Stimulated activated CD4-positive, alpha-beta T cell treated with anti-CD3 and anti-CD28 coated beads, Interleukin-1b, Interleukin-23, amount 100 ng/mL, for 1 hour (primary cell): ENCODE measurements at places on chromosomes 5 and 9.

GRCh38 chr5:15544039-15544438, 44.1 kb downstream of the FBXL7 start:
- DNase-seq = no peak

DNA sequence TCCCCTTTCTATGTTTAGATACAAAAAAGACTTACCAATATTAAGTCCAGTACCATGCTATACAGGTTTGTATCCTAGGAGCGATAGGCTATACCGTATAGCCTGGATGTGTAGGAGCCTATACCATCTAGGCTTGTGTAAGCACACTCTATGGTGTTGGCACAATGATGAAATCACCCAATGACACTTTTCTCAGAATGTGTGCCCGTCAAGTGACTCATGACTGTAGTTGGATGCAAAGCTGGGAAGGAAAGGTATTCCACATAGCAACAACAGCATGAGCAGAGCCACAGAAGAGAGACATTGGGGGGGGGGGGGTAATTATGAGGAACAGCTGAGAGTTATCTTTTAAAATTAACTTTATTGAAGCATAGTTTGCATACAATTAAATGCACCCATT, 63.2 kb downstream of the TTLL11 start:
- DNase-seq = no peak

DNA sequence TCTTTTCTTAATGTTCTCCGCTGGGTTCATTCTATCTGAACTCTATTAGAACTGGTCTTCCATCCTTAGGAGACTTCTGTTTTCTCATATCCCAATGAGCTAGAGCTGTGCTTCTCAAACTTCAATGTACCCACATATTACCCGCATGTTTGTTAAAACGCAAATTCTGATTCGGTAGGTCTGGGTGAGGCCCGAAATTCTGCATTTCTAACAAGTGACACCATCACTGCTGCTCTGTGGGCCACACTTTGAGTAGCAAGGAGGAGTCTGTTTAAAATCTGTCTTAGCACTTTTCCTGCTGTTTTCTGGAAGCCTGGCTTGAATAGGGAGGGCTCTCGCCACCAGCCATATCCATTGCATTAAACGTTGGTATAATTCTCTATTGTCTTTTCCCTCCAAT, 151.9 kb upstream of the CLINT1 start:
- no peak for DNase-seq

DNA sequence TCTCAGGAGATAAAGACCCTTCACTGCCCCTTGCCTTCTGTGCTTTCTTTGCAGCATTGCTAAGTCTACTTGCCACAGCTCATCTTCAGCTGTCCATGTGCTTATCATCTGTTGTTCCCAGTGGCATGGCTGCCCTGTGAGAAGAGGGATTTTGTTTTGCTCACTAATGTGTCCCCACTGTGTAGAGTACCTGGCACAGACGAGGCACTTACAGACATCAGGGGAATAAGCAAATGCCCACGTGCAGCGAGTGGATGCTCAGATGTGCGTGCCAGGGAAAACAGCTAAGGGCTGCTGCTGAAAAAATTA, 31.0 kb downstream of the DAP start:
- DNase-seq = no peak

DNA sequence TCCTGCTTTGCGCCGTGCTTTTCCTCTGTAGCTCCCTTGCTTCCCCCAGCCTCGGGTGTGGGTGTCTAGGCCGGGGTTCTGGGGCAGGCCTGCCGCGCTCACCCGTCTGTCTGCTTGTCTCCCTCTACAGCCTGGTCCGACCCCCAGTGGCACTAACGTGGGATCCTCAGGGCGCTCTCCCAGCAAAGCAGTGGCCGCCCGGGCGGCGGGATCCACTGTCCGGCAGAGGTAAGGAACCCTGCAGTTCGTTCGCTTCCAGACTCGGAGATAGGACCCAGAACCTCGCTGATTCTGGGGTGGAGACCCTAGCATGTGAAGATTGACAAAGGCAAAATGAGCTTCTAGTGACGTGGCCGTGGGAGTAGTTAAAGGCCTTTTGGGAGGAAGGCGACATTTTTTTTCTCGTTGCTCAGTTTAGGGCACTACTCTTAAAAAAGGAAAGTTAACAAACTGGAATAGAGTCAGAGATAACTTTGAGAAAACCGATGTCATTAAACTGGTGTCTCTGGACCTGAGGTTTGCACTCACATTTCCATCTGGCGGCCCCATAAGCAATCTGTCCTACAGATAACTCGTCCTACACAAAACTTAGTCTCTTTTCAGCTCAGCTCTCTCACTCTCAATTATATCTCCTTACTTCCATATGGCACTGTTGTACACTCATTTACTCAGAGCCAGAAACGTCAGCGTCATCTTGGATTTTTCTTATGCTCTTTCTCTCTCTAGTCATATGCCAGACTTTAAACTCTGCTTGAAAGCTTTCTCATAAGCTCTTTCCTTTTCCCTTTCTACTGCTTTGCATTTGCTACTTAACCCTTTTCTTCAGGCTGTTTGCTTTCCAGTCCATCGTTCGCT, 561 bp downstream of the SEC61B start:
- no peak for DNase-seq

GRCh38 chr9:7172154-7173115, 414.7 kb downstream of the KDM4C start:
- no peak for DNase-seq

DNA sequence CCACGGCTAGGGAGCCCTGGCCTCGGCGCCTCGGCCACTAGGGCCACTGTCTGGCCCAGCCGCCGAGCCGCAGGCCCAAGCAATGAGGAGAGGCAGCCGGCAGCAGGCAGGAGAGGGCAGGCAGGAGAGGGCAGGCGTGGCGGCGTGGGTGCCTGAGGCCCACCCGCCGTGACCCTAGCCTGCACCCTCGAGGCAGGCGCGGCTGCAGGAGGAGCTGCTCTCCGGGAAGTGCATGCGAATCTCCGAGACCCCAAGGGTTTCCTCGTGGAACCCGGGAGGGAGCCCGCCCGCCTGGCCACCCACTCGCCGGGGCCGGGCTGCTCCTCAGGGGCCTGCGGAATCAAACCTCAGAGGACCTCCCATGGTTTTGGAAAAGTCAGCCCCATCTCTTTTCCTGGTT, 9.3 kb downstream of the GRIN1 start:
- DNase-seq = no peak

DNA sequence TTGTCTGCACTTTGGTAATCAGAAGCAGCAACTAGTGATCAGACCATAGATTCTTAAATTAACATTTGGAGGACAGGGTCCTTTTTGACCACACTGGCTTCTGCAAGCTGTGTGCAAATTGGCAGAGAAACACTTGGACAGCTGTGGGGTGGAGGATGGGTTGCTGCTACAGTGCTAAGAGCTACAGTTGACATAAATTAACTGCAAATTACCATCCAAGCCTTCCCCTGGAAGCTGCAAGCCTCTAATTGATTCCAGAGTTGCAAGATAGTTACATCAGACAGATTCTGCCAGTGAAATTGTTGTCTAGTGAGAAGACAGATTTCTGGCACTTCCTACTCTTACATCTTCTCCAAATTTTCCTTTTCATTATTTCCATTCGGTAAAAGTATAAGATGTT, 517.7 kb downstream of the DIRAS2 start:
- DNase-seq = no peak

DNA sequence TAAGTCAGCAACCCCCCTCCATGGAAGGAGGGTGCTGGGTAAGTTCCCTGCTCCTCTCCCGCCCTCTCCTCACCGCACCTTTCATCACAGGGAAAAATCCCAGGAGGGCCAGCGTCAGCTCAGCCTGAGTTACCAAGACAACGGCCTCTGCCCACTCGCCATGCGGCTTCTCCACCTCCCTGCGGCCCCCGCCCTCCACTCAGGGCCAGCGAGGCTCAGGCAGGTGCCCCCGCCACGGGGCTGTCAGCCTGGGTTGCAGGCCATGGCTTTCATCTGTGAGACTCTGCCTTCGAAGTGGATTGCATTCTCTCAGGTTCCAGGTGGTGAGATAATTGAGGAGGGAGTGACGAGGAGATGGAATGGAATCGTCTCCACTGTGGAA, 27.2 kb upstream of the LAMC3 start:
- DNase-seq = no peak

DNA sequence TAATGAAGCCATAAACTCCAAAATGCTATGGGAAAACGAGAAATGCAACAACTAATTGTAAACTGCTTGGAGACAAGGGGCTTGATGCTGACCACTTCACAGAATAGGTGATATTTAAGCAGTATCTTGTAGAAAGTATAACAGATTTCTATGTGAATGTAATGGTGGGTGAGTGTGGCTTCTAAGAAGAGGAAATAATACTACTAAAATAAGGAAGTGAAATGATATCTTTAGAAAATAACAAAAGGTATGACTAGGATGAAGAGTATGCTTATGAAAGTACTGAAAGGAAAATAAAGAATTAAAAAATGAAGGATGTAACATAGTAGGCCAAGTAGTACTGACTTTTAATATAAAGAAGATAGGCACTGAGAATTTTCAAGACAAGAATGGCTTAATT, 94.2 kb downstream of the AGTPBP1 start:
- no peak for DNase-seq

GRCh38 chr5:36651761-36652685, 45.6 kb downstream of the SLC1A3 start:
- DNase-seq = no peak
